ENCODE measurements at places on chromosomes 13 and 19. TPM values are rescaled to one million over a fixed set of nuclear protein-coding genes. Genes with fewer than 3 reads are reported as not detected.

- DNase-seq: no peak
These were observed 6.1 kb downstream of the ATP13A1 start for GRCh38 chr19:19657397-19657783.

DNA sequence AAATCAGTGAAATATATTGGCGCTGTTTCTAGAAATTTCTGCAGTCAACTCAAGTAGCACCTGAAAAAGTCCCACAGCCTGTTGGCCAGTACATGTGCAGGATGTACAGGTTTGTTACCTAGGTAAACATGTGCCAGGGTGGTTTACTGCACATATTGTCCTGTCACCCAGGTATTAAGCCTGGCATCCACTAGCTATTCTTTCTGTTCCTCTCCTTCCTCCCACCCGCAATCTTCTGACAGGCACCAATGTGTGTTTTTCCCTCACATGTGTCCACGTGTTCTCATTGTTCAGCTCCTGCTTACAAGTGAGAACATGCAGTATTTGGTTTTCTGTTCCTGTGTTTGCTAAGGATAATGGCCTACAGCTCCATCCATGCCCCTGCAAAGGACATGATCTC is 13.1 kb upstream of the SCEL start:
- DNase-seq: no peak

The CBY2 gene
- 0.64 TPM for total RNA-seq

DNA sequence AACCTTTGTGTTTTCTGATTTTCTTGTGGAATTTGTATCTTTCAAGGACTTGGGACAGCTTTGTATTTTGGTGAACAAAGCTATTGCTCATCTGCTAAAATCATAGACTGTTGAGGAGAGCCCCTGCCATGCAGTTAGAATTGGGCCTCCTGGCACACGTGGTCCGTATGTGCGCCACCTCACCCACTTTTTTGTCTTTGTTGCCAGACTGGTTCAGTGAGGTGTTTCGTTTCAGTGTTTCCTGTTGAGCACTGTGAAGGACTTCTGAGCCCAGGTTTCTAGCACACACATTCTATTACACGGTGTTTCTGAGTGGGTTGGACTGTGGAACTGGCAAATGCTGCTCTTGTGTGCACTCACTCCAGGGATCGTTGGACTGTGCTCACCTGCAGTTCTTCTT is 37.6 kb upstream of the RNF113B start:
- no peak for DNase-seq

The ZNF585A gene
- total RNA-seq: 25.4 TPM

DNA sequence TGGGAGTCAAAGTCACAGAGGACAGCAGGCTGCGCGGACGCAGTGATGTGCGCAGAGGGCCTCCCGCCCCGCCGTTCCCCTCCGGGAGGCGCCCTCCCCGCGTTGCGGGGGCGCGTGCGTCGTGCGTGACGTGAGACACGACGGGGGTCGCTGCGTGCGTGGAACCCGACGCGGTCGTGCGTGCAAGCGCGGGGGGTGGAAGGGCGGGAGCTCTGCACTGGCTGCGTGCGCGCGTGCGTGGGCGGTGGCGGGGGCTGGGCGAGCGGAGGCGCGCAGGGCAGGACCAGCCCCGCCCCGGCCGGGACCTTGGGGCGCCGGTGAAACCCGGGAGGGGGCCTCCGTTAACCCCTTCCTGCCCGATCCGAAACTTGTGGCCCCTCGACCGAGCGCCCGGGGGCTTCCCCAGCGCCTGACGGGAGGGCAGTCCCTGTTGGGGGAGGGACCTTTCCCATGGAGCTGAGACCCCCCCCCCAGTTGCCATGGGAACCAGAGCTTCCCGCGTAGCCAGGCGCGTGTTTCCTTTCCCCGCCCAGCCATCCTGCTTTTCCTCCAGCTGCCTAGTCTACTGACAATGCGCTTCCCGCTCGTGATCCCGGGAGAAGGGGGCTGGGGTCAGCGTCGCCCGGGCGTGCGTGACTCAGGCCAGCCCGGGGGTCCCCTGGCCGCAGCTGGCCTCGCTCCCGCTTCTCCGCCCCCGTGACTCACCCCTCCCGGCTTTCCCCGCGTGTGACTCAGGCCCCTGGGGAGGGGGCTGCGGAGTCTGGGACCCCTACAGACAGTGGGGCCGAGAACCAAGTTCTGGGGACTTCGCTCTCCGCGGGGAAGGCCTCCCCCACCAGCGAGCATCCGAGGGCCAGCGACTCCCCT is 7.3 kb upstream of the HOOK2 start:
- DNase-seq: peak; percentile 75

- DNase-seq: no peak
These were observed 35.0 kb upstream of the RBM26 start for GRCh38 chr13:79440958-79441528.

DNA sequence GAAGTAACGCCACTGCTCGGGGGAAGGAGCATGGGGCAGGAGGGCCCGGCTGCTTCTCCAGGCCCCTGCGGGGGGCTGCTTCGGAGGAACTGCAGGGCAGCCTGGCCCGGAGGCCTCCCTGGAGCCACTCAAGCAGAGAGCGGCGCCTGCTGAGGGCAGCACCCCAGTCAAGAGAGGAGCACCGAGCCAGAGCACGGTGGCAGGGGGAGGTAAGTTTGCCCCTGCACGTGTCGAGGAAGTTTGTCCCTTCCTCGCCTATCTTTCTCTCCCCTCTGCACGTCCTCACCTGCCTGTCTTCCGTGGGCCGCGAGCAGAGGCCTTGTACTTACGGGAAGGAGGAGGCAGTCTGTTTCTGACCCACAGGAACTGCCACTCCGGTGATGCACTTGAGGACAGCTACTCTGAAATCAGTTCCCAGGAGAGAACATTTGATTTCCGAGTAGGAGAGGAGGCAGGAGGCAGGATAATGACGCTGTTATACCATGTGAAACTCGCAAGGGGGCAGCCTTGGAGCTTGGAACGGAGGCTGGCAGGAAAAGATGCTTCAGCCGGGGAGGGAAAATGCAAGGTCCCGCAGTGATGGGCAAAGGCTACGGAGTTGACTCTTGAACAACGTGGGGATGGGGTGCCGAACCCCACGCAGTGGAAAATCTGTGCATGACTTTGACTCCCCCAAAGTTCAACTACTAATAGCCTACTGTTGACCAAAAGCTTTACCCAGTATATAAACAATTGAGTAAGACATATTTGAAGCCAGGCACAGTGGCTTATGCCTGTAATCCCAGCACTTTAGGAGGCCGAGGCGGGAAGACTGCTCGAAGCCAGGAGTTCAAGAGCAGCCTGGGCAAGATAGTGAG is 5.0 kb downstream of the FFAR1 start:
- DNase-seq: peak; percentile 76

The MEIOSIN gene
- not detected for total RNA-seq

DNA sequence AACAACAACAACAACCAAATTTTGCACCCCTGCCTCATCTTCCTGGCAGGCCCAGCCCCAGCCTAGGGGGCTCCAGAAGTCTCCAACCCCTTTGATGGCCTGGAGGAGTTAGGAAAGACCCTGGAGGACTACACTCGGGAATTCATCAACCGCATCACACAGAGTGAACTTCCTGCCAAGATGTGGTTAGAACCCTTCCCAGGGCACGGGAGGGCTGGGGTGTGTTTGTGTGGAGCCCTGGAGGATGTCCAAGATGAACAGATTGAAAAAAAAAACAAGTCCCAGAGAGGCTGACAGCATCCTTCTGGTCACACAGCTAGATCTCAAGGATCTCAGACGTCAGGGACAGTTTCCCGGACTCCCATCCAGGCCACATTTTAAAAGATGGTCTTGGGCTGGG is 13.3 kb downstream of the APOC1 start:
- DNase-seq: no peak

DNA sequence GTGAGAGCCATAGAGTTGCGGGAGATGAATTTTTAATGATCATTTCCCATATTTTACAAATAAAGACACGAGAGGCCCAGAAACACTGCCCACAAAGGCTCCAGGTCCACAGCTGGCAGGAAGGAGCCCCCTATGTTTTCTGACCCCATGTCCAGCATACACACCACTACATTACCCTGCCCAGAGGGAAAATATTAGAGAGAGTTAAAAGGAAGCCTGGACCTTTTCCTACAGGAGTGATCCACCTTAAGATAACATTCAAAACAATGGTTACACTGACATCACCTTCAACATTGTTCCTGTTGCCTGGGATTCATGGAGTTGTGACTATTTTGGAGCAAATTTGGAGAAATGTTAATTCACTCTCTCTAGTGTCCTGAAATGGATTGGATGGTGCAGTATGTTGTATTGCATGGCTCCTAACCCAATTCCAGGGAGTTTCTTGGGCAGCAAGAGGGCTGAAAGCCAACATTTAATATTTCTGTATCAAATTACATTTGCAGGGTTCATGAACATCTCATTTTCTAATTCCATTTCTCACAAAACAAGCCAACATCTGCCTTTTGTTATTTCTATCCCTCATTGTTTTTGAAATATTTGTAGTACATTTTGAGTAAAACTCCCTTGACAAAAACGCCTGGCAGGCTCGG is 172.5 kb downstream of the DLEU7 start:
- DNase-seq: no peak

DNA sequence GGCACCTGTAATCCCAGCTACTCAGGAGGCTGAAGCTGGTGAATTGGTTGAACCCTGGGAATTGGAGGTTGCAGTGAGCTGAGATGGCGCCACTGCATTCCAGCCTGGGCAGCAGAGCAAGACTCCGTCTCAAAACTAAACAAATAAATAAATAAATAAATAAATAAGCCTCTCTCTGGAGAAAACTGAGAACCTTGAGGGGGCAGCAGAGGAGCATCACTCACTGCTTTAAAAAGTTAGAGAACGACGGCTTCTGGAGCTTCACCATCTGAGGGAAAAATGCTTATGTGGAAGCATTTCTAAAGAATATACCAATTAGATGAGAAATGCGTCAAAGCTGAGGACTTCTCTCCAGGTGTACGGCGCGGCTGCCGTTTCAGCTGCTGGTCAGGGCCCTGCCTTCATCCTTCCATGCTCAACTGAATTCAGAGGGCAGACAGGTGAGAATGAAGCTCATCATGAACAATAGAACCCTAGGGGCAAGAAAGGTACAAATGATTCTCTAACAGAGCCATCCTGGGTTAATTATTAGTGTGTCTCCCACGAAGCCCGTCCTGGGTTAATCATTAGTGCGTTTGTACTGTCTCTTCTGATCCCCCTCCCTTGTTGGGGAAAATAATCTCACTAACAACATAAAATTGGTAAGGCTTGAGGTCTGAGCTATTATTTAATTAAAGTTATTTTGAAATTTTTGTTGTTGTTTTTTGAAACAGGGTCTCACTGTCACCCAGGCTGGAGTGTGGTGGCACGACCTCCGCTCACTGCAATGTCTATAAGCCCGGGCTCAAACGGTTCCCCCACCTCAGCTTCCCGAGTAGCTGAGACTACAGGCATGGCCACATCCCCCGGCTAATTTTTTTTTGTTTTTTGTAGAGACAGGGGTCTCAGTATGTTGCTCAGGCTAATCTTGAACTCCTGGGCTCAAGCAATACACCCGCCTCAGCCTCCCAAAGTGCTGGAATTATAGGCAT is 80.1 kb downstream of the IPO5 start:
- no peak for DNase-seq

DNA sequence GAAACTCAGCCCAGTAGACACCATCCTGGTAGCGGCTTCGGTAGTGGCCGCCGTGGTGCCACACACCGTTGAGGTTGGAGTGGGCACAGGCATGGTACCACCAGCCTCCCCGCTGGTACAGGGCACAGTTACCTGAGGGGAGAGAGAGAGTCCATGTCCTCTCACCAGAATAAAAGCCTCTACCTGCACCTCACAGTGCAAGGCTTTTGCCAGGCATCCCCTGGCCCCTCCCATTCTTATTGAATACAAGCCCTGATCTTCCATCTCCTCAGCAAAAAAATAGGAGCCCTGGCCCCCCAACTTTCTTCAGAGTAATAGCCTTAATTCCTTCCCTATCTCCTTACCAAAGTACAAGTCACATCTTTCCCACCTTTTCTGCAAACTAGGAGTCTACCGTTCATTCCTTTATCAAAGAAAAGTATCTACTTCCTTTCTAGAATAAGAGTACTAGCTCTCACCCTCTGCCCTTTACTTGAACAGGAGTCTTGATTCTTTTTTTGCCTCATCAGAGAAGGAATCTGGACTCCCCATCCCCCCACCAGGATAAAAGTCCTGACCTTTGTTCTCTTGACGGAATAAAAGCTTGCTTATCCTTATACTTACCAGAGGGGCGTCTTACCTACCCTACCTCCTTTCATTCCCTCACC is 6.7 kb downstream of the SHFL start:
- no peak for DNase-seq

DNA sequence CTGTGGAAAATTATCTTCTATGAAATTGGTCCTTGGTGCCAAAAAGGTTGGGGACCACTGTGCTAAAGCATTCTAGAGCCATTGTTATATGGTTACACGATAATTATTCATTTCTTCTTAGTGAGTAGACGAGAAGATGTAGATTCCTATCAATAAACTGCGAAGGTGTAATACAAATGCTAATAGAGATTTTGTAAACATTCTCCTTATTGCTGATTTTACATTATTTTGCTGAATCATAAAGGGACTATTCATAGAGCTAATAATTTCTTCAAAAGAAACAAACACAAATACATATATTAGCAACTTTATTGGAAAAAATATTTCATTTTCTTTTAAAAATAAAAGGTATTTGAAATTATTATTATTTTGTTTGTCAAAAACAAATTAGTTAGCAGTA is 823.0 kb upstream of the GPC6 start:
- no peak for DNase-seq
